Putamen (tissue), 1 donor: ENCODE measurements at places on chromosomes 6 and 20.

GRCh38 chr6:55713436-55713835, 134.4 kb upstream of the HMGCLL1 start:
- no peak for DNase-seq

DNA sequence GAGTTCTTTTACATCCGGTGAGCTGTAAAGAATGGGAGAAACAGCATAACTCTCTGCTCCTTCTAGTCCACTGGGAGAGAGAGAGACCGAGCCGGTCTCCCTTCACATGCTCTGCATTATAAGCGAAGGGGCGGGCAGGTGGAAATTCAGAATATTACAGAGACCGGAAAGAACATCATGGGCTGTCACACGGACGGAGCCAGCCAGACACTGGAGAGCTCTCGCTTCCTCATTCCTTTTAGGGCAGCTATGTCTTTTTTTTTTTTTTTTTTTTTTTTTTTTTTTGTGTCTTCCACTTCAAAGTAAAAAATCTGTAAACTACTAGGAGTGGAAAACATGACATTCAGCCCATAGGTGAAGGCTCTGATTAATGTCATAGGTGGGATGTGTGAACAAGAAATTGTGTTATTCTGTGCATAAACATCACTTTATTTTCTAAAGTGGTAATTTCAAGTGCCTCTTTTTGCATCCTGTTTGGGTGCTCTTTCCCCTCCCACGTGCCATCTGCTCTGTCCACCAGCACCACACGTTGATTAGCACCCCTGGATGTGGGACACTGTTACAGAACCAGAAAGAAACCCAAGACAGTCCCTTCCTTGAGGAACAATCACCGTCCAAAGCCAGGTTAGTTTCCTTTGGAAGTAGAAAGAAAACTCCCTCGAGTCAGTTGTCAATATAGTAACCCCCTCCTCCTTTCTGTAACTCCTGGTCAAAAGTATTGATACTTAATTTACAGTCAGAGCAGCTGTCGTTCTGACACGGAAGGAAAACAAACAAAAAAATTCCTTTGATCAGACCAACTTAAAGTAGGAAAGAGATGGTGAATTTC, at the start of gene TAGAP:
TAGAP (minus strand) TSS at position 93 of the 829 bp plus-strand sequence. CDS start 845 bp downstream, outside the sequence.
- DNase-seq = no peak

- no peak for DNase-seq
These were observed 5.6 kb upstream of the CNPY3 start for GRCh38 chr6:42923666-42924065.

DNA sequence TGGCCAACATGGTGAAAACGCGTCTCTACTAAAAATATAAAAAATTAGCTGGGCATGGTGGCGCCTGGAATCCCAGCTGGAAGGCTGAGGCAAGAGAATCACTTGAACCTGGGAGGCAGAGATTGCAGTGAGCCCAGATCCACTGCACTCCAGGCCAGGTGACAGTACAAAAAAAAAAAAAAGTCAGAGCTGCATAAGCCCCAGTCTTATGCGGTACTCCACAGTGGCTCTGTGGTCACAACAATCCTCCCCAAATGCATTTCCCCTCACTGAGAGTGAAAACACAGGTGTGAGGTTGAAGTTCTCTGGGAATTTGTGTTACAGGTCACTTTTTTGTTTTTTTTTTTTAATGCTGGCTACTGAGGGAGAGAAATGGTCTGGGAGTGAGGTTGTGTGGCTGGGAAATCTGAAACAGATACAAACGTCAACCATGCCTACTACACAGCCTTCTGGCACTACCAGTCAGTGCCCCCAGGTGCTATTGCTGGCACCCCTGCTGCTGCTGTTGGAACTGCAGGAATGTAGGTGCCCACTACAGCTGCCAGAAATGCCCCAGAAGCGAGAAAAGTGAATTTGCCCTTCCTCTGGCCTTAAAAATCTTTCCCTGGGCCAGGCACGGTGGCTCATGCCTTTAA, 5.7 kb downstream of the MRPS26 start:
- DNase-seq = no peak

GRCh38 chr6:75666592-75666991, 64.9 kb downstream of the SENP6 start:
- no peak for DNase-seq

- no peak for DNase-seq
These were observed 30.4 kb upstream of the TRERF1 start for GRCh38 chr6:42482174-42482573.

DNA sequence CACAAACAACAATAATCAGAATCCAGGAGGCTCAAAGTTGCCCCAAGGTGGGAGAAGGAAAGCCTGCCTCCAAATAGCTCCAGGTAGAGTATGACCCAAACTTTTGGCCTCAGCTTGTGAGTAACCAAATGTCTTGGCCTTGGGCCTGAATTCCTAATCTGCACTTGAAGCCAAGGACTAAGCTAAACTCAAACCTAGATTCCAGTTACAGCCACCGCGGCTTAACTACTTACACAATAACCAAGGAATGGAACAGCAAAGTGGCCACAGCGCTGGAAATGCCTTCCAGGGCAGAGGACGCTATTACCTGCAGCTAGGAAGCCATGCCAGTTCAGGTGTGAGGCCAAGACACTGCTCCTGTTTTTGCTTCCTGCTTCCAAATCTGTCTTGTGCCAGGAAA, 4.6 kb downstream of the NINL start:
- no peak for DNase-seq

GRCh38 chr6:36912030-36912454, 26.3 kb downstream of the C6orf89 start:
- DNase-seq = no peak

DNA sequence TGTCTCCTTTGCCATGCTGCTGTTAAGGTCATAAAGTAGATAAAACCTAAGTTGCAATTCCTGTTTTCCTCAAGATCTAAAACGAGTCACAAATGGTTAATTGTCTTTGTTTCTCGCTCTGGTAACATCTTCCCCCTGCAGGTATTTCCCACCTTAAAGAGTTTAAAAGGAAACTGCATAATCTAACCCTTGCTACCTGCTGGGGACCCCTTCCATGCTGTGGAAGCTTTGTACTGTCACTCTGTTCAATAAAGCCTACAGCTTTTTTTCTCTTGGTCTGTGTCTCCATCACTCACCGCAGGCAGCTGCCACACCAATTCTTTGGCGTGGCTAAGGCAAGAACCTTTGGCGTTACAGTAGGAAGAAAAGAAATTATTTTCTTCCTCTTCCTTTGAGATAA, 117.7 kb upstream of the GJE1 start:
- no peak for DNase-seq

- DNase-seq = no peak
These were observed 21.5 kb downstream of the ASIP start for GRCh38 chr20:34262488-34263288.

DNA sequence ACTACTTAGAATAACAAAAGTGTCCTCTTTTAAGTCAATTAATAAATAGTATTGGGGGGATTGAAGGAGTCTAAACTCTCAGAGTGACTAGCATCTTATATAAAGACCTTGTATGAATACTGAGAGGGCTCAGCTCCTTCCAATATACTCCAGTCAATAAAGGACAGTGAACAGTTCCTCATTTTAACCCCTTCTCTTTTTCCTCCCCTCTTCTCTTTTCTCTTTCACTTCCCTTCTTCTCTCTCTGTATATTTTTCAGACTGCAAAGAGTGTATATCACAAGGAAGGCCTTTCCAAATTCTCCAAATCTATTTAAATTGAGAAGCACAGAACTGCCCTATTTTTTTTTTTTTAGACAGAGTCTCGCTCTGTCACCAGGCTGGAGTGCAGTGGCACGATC, 99.5 kb downstream of the CD164 start:
- no peak for DNase-seq

DNA sequence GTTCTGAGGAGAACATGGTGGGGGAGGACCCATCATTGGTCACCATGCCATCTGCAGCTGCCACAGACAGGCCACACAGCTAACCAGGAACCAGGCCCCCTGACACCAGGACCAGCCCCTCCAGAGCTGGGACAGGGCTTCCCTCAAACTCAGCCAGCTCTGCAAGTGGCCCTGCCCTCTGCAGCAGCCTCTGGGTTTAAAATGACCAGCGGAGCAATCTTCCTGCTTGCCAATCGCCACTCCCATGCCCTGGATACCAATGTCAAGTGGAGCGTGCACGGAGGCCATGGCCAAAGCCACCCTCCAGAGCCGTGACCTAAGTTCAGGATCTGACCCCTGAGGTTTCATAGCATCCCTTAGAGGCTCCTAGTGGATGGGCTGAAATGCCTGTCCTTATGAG, 199.4 kb downstream of the SYNDIG1 start:
- DNase-seq = no peak

GRCh38 chr6:3707024-3707423, 44.5 kb downstream of the PXDC1 start:
- no peak for DNase-seq
